ENCODE measurements at places on chromosomes 1 and 21. TPM values are rescaled to one million over a fixed set of nuclear protein-coding genes. Genes with fewer than 3 reads are reported as not detected.
A peak's percentile ranks its signal among the peaks of the same experiment; 100 is the strongest.

OR6N1 gene
- not detected for total RNA-seq

OR2L8 gene
- total RNA-seq: not detected

HSPB7 gene
- total RNA-seq: 4.0 TPM

MR1 gene
- 21.9 TPM for total RNA-seq

PIGK gene
- 23.5 TPM for total RNA-seq

OR2T11 gene
- total RNA-seq: not detected

BTG3 gene
- total RNA-seq: 79.1 TPM

ARF1 gene
- 378 TPM for total RNA-seq

S100A11 gene
- 136 TPM for total RNA-seq

AGMAT gene
- 0.49 TPM for total RNA-seq

DNA sequence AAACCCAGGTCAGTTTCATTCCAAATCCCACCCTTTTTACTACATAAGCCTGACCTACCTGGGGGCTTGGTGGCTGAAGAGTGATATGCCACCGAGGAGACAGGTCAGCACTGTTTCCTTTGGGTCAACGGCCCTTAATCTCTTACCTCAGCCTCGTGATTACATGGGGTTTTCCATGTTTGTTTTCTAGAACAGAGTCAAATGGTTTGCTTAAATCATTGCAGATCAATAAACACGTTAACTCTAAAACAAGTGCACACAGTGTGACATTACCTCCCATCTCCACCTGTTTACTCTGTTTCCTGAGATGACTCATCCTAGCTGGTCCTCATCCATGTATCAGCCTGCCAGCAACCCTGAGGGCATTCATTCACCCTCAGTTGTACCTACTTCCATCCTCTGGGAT, 40.8 kb upstream of the TP53BP2 start:
- H3K36me3 ChIP-seq: no peaks in the 10 kb centered on the region
- DNase-seq: no peak

DNA sequence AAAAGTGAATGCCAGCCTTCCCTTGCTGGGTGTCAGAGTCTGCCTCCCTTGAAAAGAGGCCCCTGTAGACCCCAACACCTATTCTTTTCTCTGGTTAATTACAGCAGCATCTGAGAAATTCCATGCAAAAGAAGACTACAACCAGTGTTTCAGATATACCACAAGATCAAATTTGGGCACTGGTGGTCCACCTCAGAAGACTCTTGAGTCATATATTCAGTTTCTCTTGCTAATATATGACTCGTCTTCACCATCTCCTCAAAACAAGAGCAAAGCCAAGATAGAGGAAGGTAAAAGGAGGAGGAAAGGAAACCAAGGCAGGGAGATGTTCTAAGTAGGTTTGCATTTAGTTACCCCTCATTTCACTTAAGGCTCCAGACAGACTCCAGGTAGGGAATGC, 259.9 kb downstream of the ZNF648 start:
- no peak for DNase-seq
- no peaks in the 10 kb centered on the region for H3K36me3 ChIP-seq
- H3K27ac ChIP-seq: no peak overlapping the region
- H3K4me1 ChIP-seq: no peaks in the 10 kb centered on the region
- no peak overlapping the region for H3K4me3 ChIP-seq

DNA sequence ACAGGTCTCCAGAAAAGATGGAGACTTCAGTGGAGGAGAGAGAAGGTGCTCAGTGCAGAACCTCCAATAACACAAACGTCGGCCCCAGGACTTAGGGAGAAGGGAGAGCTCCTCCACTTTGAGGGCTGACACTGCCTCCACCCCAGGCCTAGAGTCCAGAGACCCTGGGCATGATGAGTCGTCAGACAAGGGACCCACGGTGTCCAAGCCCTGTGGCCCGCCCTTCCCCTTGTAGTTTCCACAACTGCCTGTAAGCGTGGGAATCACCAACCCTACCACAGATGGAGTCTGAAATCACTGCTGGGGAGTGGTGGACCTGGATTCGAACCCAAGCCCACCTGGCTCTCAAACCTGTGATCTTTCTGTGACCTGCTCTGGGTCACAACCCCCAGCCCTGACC, 281.1 kb downstream of the NPHP4 start:
- H3K36me3 ChIP-seq: no peaks in the 10 kb centered on the region
- no peak overlapping the region for H3K4me3 ChIP-seq
- H3K4me1 ChIP-seq: no peaks in the 10 kb centered on the region
- no peak overlapping the region for H3K27ac ChIP-seq

DNA sequence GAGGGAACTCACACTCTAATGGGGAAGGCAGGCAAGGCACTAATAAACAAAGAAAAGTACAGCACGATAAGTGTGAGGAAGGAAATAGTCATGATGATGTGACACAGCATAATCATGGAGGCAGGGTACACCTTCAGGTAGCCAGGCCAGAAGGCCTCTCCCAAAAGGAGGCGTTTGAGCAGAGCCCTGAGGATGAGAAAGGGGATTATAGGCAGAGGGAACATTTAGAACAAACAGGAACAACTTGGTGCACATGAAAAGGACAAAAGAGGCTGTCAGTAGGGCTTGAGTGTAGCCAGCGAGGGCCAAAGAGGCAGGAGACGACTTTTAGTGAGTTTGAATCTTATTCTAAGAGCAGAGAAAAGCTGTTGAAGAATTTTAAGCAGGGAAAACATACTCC, 33.4 kb upstream of the CRNN start:
- H3K36me3 ChIP-seq: no peaks in the 10 kb centered on the region
- no peaks in the 10 kb centered on the region for H3K4me1 ChIP-seq
- no peaks in the 10 kb centered on the region for H3K27me3 ChIP-seq
- H3K4me3 ChIP-seq: no peak overlapping the region
- H3K27ac ChIP-seq: no peak overlapping the region
- DNase-seq: no peak

- no peaks in the 10 kb centered on the region for H3K27me3 ChIP-seq
- no peak overlapping the region for H3K4me3 ChIP-seq
- H3K4me1 ChIP-seq: peaks cover 7% of the 10 kb centered on the region
- H3K36me3 ChIP-seq: no peaks in the 10 kb centered on the region
- H3K27ac ChIP-seq: no peak overlapping the region
- peak; percentile 47 for DNase-seq
These were observed 141.6 kb upstream of the SLC45A1 start for GRCh38 chr1:8176279-8176678.

DNA sequence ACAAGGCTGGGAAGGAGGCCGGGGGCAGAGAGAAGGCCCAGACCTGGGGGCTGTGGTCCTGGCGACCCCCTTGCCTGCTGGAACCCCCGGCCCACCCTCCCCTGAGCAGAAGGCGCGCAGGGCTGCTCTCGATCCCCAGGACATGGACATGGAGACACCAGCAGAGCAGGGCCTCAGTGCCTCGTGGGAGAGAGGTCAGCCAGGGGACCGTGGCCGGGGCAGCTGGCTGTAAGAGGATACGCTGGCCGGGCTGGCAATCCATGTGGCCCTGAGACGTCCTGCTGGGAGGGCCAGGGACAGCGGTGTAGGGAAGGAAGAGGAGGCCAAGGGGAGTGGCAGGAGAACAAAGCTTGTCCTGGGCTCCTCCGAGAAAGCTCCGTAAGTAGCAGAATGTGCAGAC, 132.2 kb downstream of the CASZ1 start:
- no peaks in the 10 kb centered on the region for H3K36me3 ChIP-seq
- H3K4me3 ChIP-seq: no peak overlapping the region
- H3K4me1 ChIP-seq: peaks cover 52% of the 10 kb centered on the region
- H3K27me3 ChIP-seq: no peaks in the 10 kb centered on the region
- H3K27ac ChIP-seq: no peak overlapping the region

DNA sequence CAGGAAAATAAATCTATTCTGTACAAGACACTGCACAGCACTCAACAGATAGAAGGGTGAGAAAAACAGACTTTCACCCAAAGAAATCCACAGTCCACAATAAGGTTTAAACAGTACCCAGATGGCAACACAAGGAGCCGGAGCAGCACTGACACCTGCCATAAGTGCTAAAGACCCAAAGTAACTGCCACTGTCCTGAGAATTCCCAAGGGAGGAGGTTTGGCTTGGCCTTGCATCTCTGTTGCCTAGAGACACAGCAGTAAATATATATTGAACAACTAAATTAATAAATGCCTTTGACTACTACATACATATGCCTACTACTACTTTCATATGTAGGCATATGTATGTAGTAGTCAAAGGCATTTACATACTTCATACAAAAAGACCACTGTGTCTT, 68.0 kb downstream of the VAV3 start:
- no peaks in the 10 kb centered on the region for H3K27me3 ChIP-seq
- no peak for DNase-seq
- H3K4me3 ChIP-seq: no peak overlapping the region
- no peak overlapping the region for H3K27ac ChIP-seq
- H3K4me1 ChIP-seq: no peaks in the 10 kb centered on the region

- H3K36me3 ChIP-seq: no peaks in the 10 kb centered on the region
- peaks cover 9% of the 10 kb centered on the region for H3K4me1 ChIP-seq
- H3K27me3 ChIP-seq: no peaks in the 10 kb centered on the region
- H3K4me3 ChIP-seq: no peak overlapping the region
- no peak overlapping the region for H3K27ac ChIP-seq
These were observed 43.7 kb downstream of the MRPL39 start for GRCh38 chr21:25563361-25564116.

DNA sequence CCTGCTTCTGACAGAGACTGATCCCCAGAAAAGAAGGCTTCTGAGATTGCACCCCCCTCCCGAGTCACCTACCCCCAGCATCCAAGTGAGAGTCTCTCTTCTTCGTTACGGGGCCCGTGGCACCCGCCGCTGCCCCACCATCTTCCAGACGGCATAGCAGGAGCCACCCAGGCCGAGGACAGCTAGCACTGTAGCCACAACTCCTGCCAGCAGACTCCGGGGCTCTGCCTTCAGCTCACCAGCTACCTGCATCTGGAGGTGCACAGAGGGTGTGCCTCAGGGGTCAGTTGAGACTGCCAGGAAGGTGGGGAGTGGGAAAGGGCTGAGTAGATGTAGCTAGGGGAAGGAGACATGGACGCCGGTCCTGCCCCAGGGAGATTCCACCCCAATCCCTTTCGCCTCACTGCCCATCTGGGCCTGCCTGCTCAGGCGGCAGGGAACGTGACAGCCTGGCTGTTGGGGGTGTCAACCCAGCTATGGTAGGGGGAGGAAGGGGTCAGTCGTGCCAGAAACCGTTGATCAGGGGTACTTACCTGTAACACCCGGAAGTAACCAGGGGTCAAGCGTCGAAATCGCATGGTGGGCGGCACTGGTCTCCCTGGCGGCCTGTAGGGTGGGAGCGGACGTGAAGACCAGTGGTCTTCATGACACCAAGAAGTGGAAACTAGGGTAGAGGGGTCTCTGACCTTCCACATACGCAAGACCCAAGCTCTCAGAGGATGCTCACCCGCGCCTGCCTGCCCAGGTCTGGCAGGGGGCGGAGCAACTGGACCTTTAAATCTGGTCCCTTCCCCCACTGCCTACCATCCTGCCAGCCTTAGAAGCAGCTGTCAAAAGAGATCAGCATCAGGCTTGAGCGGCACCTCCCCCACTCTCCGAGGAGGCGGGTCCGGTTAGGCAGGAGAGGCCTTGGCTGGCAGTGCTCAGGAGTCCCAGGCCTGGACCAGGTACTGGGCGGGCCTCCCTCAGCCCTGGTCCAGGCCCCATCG, at the start of gene ZNF593OS:
ZNF593OS (minus strand) TSS at position 749 of the 989 bp plus-strand sequence; CDS start at position 578, 171 bp downstream.
- H3K27ac ChIP-seq: peak within 1 kb of the TSS; percentile 50
- H3K4me1 ChIP-seq: peaks cover 8% of the 10 kb centered on the region
- no peak within 1 kb of the TSS for H3K4me3 ChIP-seq
- DNase-seq: no peak
- no peaks in the 10 kb centered on the region for H3K36me3 ChIP-seq
- H3K27me3 ChIP-seq: no peaks in the 10 kb centered on the region

DNA sequence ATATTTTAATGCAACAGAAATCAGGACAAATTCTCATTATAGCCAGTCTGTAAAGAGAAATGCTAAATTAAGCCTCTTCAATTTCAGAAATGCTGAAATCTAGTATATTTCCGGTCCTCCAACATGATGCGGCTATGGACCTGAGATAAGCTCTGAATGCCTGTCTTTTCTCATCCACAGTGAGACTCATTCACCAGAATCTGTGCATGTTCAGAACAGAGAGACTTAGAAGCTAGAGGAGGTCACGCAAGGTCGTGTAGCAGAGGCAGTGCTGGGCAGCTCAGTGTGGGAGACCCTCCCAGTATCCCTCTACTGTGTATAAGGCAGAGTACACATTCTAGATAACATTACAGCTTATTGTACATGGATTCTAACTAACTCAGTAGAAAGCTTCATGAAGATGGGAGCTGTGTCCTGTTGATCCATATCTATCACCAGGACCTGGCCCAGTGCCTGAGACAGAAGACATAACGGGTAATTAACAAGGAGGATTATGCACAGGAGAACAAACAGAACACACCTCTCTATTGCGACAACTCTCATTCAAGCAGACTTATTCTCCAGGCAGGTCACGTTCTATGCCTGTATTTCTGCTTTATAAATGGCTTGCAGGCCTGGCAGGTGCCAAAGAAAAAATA, 97.0 kb upstream of the COA6 start:
- H3K27ac ChIP-seq: no peak overlapping the region
- no peaks in the 10 kb centered on the region for H3K27me3 ChIP-seq
- no peak for DNase-seq
- no peaks in the 10 kb centered on the region for H3K36me3 ChIP-seq
- H3K4me3 ChIP-seq: no peak overlapping the region

- DNase-seq: peak; percentile 71
- H3K27me3 ChIP-seq: no peaks in the 10 kb centered on the region
- H3K4me3 ChIP-seq: no peak overlapping the region
- peaks cover 8% of the 10 kb centered on the region for H3K4me1 ChIP-seq
- H3K36me3 ChIP-seq: no peaks in the 10 kb centered on the region
- H3K27ac ChIP-seq: no peak overlapping the region
These were observed 46.5 kb upstream of the BEND5 start for GRCh38 chr1:48823168-48823567.

DNA sequence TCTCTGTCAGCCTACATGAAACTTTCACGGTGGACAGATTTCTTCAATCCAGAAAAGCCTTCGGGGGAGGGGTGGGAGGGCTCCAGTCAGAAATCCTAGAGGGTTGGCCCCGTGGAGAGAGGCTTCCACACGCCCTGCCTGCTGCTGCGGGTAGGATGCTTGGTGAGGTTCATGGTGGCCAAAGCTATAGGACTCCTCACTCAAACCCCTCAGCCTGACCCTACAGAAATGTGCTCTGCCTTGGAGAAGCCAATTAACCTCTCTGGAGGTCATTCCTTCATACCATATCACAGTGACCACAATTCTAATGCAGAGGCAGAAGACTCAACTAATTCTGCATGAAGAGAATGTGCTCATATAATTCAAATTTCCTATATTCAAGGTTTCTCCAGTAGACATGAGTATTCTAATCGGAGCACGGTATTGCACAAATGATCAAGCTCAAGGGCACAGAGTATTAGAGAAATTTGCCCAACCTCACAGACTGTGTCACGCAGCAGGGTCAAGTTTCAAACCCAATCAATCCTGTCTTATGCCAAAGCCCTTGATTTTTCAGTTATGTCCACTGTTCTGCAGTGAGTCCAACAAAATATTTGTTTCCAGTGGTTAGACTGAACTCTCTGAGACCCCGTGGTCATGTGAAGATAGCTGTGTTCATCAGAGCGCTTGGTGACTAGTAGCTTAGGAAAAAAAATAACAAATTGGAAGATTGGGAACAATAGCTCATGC, 104.8 kb downstream of the TOMM20 start:
- H3K27me3 ChIP-seq: no peaks in the 10 kb centered on the region
- no peak for DNase-seq
- H3K27ac ChIP-seq: peak overlapping the region; percentile 65
- H3K36me3 ChIP-seq: no peaks in the 10 kb centered on the region
- H3K4me3 ChIP-seq: no peak overlapping the region

GRCh38 chr1:159184201-159184600, 12.8 kb downstream of the CADM3 start:
- H3K4me1 ChIP-seq: no peaks in the 10 kb centered on the region
- no peak for DNase-seq
- no peaks in the 10 kb centered on the region for H3K36me3 ChIP-seq
- H3K27ac ChIP-seq: no peak overlapping the region
- no peaks in the 10 kb centered on the region for H3K27me3 ChIP-seq
- no peak overlapping the region for H3K4me3 ChIP-seq

Data from thyroid gland (tissue), 4 donors.